ENCODE measurements at places on chromosomes 11 and 22. TPM values are rescaled to one million over a fixed set of nuclear protein-coding genes. Genes with fewer than 3 reads are reported as not detected.

C11orf21 gene
- 2.8 TPM for total RNA-seq

PTGDR2 gene
- 0.10 TPM for total RNA-seq

RASL10A gene
- total RNA-seq, result not detected

DGCR6 gene
- total RNA-seq, result 1.2 TPM

TNNT3 gene
- 0.46 TPM for total RNA-seq

All from A172 (cell line).